Breast epithelium (tissue), 4 donors: ENCODE measurements at places on chromosomes 1 and 21. TPM values are rescaled to one million over a fixed set of nuclear protein-coding genes. Genes with fewer than 3 reads are reported as not detected.

TDRD10 gene
- 5.6 TPM for total RNA-seq

SUSD4 gene
- total RNA-seq = 16.7 TPM

RIPK4 gene
- total RNA-seq = not detected

NEK2 gene
- total RNA-seq = not detected

OR10J1 gene
- total RNA-seq = not detected

SPTA1 gene
- under 0.01 TPM for total RNA-seq

MNDA gene
- 5.3 TPM for total RNA-seq

- H3K27ac ChIP-seq = peak within 1 kb of the TSS; percentile 95
- no peaks in the 10 kb centered on the region for H3K4me1 ChIP-seq
Measured at GRCh38 chr1:27959792-27960603, at the start of gene XKR8. XKR8 (plus strand) TSS chr1:27959973; CDS start chr1:27960070, 97 bp downstream.

DNA sequence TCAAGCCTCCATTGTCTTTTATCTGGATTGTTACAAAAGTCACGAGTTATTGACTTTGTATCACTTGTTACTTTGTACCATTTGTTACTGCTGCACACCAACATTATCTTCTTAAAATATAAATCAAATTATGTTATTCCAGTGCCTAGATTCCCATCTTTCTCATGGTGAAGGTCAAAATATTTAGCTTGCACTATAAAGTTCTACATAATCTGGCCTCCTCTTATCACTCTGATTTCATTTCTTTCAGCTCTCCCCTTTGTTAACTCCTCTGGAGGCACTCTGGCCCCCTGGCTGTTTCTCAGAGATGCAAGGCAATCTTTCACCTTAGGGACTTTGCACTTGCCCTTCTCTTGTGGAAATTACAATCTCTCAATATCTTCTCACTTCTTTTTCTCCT, 143.8 kb downstream of the OLFM3 start:
- H3K4me3 ChIP-seq = no peak overlapping the region
- H3K27me3 ChIP-seq = no peaks in the 10 kb centered on the region
- no peaks in the 10 kb centered on the region for H3K4me1 ChIP-seq
- no peak for DNase-seq

GRCh38 chr1:224784265-224785039, 145.0 kb upstream of the DNAH14 start:
- no peaks in the 10 kb centered on the region for H3K36me3 ChIP-seq
- no peak overlapping the region for H3K27ac ChIP-seq
- H3K4me3 ChIP-seq = no peak overlapping the region
- no peak for DNase-seq
- H3K27me3 ChIP-seq = no peaks in the 10 kb centered on the region
- H3K4me1 ChIP-seq = no peaks in the 10 kb centered on the region

DNA sequence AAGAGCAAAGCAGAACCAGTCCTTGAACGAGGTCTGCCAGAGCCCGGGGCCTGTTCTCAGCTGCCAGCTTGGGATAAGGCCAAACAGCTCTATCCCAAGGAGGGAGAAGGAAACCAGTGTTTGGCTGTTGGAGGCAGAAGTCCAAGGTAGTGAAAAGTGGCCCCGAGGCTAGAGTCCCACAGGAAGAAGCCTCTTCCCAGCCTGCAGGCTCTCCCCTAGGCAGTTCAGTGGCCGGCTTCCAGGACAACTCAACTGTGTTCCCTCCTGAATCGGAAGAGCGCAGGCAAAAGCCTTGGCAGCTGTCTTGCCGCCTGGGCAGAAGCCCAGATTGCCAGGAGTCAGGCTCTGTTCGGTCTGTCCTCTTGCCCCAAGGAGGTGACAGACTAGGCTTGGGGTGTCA, 19.3 kb downstream of the QSOX1 start:
- no peaks in the 10 kb centered on the region for H3K4me1 ChIP-seq
- H3K4me3 ChIP-seq = no peak overlapping the region
- peak; percentile 41 for DNase-seq
- peak overlapping the region; percentile 66 for H3K27ac ChIP-seq
- no peaks in the 10 kb centered on the region for H3K36me3 ChIP-seq

DNA sequence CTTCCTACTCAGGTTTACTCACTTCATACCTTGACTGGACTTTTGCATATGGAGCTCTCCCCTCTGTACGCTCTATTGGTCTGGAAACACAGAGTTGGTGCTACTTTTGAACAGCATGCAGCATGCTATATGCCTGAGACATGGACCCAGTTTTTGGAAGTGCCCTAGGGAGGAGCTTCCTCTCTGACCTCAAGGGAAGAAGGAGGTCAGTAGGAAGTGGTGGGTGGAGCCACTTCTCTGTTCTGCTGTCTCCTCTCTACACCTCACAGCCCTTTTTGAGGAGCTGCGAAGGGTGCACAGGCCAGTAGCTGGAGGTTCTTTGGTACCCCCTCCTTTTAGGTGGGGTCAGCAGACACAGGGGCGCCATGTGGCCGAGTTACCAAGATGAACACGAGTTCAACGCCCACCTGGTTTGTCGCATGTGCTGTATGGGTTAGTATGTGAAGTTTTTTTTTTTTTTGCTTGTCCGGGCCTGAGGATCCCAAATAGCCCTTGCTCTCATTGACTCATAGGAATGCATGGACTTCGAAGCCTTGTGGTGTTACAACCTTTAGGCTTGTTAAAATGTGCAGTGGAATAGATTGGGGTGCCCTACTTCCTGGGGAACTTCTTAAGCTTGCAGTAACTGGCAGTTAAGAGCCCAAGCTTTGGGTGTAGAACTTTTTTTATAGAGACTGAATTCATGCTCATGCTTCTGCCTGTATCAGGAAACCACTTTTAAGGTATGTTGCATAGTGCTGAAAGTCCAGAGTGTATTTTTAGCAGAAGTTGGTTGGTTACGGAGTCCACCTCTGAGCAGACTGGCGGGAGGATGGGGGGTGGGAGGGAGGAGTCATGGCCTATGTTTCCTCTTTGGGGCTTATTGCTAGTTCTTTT, 10.7 kb downstream of the MACF1 start:
- no peaks in the 10 kb centered on the region for H3K27me3 ChIP-seq
- H3K27ac ChIP-seq = peak overlapping the region; percentile 66
- H3K36me3 ChIP-seq = no peaks in the 10 kb centered on the region
- DNase-seq = no peak
- H3K4me1 ChIP-seq = peaks cover 10% of the 10 kb centered on the region

DNA sequence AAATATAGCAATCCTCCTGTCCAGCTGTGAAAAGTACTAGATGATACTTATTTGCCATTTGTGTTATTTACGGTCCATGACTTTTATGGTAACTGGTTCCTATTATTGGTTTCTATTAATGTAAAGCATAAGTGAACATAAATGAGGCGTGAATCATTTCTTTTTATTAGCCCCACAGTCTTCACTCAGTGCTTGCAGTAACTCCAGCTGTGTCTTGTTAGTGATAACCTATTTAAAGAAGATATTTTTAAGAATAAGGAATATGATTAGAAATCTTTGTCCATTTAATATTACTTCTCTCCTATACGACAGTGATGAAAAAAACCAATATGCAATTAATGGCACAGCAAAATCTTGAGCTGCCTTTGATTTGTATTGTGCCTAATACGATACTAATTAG, 149.9 kb downstream of the SPATA17 start:
- no peak overlapping the region for H3K27ac ChIP-seq
- no peaks in the 10 kb centered on the region for H3K27me3 ChIP-seq
- DNase-seq = no peak
- H3K4me1 ChIP-seq = no peaks in the 10 kb centered on the region
- H3K4me3 ChIP-seq = no peak overlapping the region
- H3K36me3 ChIP-seq = no peaks in the 10 kb centered on the region

DNA sequence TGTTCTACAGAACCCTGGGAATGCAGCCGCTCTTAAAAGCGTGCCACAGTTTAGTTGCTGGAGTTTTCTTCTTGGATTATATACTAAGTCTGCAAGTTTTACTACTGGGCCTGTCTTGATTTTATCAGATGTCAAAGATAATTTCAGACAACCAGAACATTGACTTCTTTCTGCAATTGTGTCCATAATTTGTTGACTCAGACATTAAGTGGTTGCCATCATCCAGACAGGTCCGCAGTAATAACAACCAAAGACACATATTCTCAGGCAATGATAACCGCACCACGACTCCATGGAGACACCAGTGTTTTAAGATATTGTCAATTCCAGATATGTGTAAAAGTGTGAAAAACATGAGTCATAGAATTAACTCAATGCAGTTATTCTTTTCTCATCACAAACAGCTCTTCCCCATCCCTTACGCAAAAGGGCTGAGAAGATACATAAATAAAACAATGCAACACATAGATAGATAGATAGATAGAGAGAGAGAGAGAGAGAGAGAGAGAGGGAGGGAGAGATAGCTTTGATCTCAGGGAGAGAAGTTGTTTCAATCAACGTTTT, 90.4 kb upstream of the FMN2 start:
- no peaks in the 10 kb centered on the region for H3K36me3 ChIP-seq
- H3K4me1 ChIP-seq = no peaks in the 10 kb centered on the region
- no peak overlapping the region for H3K4me3 ChIP-seq
- no peak for DNase-seq

GRCh38 chr1:96309783-96310182, 411.8 kb upstream of the PTBP2 start:
- H3K27me3 ChIP-seq = no peaks in the 10 kb centered on the region
- H3K4me1 ChIP-seq = no peaks in the 10 kb centered on the region
- no peak overlapping the region for H3K4me3 ChIP-seq
- H3K36me3 ChIP-seq = no peaks in the 10 kb centered on the region
- DNase-seq = no peak
- H3K27ac ChIP-seq = no peak overlapping the region

- no peak for DNase-seq
- H3K36me3 ChIP-seq = no peaks in the 10 kb centered on the region
- no peak overlapping the region for H3K27ac ChIP-seq
- no peak overlapping the region for H3K4me3 ChIP-seq
Measured at GRCh38 chr21:39218082-39218409, 34.8 kb upstream of the PSMG1 start.

DNA sequence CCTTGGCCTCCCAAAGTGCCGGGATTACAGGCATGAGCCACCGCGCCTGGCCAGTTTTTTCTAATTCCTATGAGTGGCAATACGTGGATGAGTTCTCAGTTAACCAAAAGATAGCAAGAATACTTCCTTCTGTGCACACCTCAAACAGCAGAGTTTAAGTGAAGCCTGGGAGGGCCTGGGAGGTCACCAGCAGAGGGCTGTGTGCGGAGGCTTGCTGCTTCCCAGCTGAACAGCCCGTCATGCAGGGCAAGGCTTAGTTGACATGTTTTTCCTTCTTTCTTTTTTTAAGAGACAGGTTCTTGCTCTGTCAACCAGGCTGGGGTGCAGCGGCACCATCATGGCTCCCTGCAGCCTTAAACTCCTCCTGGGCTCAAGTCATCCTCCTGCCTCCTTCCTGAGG, 17.8 kb downstream of the GNG4 start:
- no peak overlapping the region for H3K4me3 ChIP-seq
- H3K4me1 ChIP-seq = no peaks in the 10 kb centered on the region
- no peaks in the 10 kb centered on the region for H3K27me3 ChIP-seq
- no peaks in the 10 kb centered on the region for H3K36me3 ChIP-seq
- no peak for DNase-seq
- no peak overlapping the region for H3K27ac ChIP-seq

- no peaks in the 10 kb centered on the region for H3K27me3 ChIP-seq
- peak overlapping the region; percentile 46 for H3K4me3 ChIP-seq
- peak overlapping the region; percentile 88 for H3K27ac ChIP-seq
- H3K4me1 ChIP-seq = peaks cover 5% of the 10 kb centered on the region
- no peaks in the 10 kb centered on the region for H3K36me3 ChIP-seq
- no peak for DNase-seq
Measured at GRCh38 chr1:31373897-31374486, 1.1 kb upstream of the FABP3 start.

GRCh38 chr1:228445490-228445842, 28.8 kb upstream of the TRIM17 start:
- H3K4me3 ChIP-seq = peak overlapping the region; percentile 51
- peaks cover 22% of the 10 kb centered on the region for H3K27me3 ChIP-seq
- DNase-seq = no peak
- no peaks in the 10 kb centered on the region for H3K4me1 ChIP-seq
- no peaks in the 10 kb centered on the region for H3K36me3 ChIP-seq
- no peak overlapping the region for H3K27ac ChIP-seq

DNA sequence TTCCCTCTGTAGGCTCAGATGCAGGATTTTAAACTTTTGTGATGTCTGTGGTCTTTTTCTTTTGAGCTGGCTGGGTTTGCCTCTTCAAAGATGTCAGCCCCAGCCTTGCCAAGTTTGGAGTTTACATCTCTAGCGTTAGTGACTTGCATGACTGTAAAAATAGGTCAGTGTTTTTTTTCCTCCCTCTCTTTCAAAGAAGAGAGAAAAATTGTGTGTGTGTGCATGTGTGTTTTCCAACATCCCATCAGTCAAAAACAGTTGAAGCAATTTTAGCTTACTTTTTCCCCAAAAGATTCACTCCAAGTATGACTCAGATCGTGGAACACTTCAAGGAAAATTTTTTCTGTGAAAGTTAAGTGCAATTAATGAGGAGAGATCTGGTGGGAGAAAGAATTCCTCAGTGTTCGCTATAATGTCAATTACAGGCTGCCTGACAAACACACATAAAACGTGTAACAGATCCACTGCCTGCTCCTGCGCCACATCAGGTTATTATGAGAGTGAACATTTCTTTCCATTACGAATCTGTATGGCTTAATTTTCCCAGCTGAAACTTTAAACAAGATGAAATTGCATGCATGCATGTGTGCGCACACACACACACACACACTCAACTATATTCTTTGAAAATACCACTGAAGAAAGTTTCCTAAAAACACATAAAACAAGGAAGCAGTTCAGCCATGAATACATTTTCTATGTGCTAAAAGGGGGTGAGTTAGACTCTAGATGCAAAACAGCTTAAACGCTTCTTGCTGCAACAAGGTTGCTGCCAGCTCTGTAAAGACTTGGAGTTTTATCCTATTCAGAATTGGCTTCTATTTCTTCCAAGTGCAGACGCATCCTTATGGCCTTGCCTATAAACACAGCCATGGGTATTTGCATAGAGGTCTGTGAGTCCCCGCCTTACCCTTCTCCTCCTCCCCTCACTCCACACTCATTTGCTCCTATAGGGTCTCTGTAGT, 55.5 kb downstream of the TLR5 start:
- no peak overlapping the region for H3K4me3 ChIP-seq
- H3K36me3 ChIP-seq = no peaks in the 10 kb centered on the region
- no peak for DNase-seq
- no peaks in the 10 kb centered on the region for H3K27me3 ChIP-seq

DNA sequence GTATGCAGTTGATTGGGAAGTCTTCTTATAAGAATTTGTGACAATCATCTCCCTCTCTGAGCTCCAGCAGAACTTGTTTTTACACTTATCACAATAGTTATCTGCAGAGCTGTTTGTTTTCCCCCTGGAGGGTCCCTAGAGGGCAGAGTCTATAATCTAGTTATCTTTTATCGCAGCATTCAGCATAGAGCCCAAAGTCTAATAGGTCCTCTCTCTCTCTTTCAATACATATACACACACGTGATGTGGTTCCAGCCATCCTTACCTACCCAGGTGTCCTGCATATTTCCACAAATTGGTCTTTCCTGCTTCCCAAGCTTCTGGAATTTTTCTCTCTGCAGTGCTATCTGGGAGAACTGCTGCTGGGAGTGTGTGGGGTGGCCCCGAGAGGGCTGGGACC, 229.6 kb upstream of the KIAA0040 start:
- H3K27me3 ChIP-seq = no peaks in the 10 kb centered on the region
- no peaks in the 10 kb centered on the region for H3K4me1 ChIP-seq
- no peak for DNase-seq
- no peak overlapping the region for H3K27ac ChIP-seq
- no peaks in the 10 kb centered on the region for H3K36me3 ChIP-seq
- H3K4me3 ChIP-seq = no peak overlapping the region
